ENCODE measurements at places on chromosomes 2 and 18.

- peak; percentile 75 for DNase-seq
These were observed 392.1 kb upstream of the HS6ST1 start for GRCh38 chr2:128710729-128711128.

DNA sequence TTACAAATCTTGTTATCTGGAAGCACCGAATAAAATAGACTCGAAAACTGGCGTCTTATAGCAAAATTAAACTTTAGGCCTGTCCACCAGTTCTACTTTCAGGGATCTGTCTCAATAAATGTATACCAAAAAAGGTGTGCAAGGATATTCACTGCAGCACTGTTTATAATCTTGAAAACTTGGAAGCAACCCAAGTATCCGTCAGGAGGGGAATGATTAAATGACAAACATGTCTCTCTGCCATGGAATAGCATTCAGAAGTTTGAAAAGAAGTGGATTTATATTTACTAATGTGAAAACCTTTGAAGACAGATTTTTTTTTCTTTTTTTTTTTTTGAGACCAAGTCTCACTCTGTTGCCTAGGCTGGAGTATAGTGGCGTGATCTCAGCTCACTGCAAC is 32.3 kb upstream of the SATB2 start:
- no peak for DNase-seq

DNA sequence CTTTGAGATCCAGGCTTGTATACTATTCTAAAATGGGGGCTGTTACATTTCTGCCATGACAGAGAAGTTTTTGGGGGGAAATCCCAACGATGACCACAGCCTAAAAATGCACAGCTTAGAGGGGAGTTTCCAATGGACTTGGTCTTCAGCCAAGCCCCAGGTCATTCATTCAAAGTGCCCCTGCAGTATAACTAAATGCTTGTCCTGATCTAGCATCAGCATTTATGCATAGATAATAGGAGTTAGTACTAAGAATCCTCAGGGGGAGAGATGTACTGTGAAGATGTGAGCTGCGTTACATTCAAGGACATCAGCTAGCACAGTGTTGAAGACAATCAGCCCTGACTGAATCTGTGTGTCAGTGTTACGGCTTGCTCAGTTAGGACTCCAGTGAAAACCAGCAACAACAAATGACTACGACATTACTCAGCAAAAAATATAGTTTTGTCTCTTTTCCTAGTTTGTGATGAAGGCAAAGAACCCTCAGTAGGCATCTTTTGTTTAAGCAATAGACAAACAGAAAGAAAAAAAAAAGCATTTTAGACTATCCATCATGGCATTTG is 160.9 kb downstream of the ZEB2 start:
- no peak for DNase-seq

DNA sequence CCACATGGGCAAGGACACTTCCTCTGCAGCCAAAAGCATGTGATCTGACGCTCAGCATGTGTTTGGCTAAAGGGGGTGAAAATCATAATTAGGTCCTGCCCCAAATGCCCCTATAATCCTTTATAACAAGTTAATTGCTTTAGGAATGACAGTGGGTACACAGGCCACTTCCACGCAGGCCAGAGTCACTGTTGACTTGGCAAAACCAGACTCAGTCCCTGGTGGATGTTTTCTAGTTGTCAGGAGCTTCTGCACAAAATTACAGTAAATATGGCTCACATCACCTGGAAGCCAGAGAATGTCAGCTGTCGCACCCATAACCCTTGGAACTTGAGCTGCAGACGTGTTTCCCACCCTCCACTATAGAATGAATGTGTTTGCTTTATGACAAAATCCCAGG is 13.3 kb upstream of the PXDN start:
- DNase-seq, result no peak

DNA sequence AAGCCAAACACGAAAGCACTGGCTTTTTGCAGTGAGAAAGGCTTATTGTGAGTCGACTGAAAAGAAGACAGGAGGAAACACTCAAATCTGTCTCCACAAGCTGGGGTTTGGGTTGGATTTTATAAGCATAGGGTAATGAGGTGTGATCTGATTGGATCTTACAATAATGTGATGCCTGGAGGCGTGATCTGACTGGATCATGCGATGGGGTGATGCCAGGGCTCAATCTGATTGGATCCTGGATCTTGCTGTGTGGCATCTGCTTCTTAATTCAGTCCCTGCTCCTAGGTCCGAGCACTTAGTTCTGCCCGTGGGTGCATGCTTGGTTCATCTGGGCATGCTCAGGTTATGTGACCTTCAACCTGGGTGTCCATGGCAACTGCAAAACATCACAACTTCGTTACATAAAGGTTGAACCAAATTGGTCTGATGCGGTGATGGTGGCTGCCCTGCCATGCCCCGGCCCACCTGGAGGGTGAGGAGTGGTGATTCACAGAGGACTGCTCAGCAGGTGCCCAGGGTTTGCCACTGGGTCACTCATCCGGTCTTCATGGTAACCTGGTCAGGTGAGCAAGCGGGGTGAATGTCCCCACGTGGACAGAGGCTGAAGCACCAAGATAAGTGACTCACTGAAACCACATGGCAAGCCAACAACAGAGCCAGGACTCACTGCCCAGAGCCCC is 111.0 kb downstream of the KCNF1 start:
- DNase-seq, result no peak

- DNase-seq, result peak; percentile 42
These were observed 36.4 kb downstream of the SLC20A1 start for GRCh38 chr2:112682101-112682500.

DNA sequence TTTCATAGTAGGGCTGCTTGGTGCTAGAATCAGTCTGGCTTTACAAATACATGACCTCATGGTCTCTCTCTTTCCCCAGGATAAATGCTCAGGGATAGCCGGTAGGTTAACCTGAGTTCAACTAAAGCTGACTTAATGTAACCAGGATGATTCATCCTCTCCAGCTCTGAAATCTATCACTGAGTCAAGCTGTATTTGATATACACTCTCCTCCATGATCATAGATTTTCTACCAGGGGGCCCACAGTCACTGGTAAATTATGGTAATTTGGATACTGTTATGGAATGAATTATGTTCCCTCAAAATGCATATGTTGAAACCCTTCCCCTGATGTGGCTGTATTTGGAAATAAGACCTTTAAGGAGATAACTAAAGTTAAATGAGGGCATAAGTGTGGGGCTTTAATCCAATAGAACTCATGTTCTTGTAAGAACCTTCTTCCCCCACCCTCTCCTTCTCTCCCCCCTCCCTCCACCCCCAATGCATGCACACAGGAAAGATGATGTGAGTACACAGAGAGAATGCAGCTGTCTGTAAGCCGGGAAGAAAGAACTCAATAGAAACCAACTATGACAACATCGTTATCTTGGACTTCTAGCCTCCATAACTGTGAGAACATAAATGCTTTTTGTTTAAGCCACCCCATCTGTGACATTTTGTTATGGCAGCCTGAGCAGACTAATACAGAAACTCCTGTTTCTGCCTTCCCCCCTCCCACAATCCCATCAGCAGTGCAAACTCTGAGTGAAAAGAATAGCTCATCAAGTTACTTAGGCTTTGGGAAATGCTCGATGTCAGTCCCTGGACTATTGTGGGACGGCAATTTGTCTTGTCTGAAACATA is 134.9 kb upstream of the KYNU start:
- DNase-seq, result no peak

- DNase-seq, result peak; percentile 46
These were observed 6.2 kb upstream of the ANXA4 start for GRCh38 chr2:69735686-69736085.

- peak; percentile 16 for DNase-seq
These were observed 64.4 kb upstream of the NOSTRIN start for GRCh38 chr2:168738062-168738461.

DNA sequence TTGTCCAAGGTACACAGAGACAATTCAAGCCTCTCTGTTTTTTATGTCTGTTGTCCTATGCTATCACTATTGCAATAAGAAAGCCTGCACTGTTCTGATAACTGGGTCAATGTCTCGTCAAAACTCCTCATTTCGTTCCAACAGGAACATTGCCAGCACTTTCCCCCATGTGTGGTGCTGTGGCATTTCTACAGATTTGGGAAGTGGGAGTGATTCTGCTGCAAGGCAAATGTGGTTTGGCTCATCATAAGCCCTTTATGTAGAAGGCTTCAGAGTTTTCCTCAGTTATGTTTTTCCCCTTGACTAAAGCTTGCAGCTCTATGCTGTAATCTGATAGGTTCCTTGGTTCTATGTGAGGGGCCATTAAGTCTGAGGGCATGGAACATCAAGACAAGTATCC is 324.1 kb upstream of the TCF4 start:
- DNase-seq, result no peak

DNA sequence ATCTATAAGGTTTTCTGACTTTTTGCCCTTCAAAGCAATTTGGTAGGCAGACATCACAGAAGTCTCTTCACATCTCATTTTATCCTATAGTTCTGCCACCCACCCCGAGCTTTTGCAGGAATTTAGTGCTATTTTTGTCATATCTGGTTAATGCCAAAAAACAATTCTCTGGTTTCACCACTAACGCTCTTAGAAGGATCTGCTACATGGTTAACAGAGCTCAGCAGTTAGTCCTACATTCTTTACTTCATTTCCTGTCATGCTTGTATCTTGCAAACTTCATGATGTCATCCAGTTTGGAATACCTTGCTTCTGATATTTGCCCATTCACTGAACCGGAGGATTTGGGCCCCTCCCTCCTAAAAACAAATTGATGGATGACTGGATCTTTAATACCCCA is 116.8 kb upstream of the SERPINE2 start:
- DNase-seq, result no peak

DNA sequence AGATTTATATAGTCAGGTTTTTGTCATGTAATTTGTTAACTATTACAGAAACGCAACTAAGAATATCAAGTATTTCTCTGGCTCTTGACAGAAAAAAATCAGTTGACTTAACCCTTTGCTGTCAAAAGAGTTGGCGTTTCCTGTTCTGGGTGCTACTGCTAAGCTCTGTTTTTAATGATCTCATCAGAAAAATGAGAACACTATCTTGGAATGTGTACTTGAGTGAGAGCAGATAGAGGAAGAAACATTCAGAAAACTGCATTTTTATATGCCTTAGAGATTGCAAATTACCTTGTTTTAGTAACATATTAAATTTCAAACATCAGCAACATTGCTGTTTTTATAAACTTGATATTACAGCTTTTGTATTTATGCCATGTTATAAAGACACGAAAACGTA is 297.9 kb downstream of the RDH14 start:
- DNase-seq, result no peak

GRCh38 chr18:31710826-31711225 is 26.4 kb upstream of the B4GALT6 start:
- no peak for DNase-seq

- DNase-seq, result no peak
These were observed 8.4 kb upstream of the MEIS1 start for GRCh38 chr2:66426244-66427111.

- peak; percentile 81 for DNase-seq
These were observed 14.5 kb downstream of the CKAP2L start for GRCh38 chr2:112749755-112750559.

DNA sequence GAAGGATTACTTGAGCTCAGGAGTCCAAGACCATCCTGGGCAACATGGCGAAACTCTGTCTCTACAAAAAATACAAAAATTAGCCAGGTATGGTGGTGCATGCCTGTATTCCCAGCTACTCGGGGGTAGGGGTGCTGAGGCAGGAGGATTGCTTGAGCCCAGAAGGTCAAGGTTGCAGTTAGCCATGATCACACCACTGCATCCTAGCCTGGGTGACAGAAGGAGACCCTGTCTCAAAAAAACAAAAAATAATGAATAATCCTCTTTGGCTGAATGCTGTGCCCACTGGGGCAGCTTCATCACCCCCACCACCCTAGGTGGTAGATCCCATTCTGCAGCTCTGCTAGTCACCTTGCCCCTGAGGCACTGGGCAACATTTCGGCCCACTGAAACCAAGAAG is 109.4 kb downstream of the ZFP36L2 start:
- no peak for DNase-seq

DNA sequence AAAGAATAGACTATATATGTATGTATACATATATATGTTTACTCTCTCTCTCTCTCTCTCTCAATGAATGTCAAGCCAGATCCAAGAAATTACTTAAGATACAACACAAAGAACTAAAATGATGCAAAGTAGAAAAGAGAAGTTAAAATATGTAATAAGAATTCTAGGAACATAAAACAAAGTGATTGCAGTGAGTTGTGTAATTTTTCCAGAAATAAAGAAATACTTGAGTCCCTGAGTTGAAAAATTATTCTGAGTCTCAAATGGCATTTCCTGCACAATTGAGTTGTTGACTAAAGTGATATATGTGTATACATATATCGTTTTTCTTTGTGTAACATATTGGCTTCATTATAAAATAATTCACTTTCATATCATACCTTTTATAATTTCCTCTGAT is 262.4 kb downstream of the INSIG2 start:
- DNase-seq, result no peak

GRCh38 chr2:236565879-236566402 is 3.7 kb upstream of the ACKR3 start:
- DNase-seq, result no peak

DNA sequence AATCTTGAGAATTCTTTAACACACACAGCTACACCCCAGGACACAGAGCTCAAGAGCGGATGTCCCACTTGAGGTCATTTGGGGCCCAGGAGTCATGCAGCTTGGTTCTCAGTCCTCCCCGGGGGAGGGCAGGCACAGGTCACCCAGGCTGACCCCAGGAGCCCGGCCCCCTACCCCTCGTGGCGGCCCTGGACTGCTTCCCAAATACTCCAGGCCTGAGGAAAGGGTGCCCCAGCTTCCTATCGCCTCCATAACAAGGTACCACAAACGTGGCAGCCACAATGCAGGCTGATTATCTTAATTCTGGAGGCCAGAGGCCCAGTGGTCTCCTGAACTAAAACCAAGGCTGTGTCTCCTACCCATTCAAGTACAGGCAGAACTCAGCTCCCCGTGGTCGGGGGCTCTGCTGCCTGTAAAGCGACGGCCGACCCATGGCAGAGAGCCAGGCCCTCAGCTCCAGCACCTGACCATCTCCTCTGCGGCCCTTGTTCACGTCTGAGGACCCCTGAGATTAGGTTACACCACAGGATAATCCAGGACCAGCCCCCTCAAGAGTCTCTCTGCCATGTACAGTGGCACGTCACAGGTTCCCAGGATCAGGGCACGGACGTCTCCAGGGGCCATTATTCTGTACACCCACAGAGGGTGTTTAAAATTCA is 10.5 kb downstream of the SLC66A2 start:
- no peak for DNase-seq

DNA sequence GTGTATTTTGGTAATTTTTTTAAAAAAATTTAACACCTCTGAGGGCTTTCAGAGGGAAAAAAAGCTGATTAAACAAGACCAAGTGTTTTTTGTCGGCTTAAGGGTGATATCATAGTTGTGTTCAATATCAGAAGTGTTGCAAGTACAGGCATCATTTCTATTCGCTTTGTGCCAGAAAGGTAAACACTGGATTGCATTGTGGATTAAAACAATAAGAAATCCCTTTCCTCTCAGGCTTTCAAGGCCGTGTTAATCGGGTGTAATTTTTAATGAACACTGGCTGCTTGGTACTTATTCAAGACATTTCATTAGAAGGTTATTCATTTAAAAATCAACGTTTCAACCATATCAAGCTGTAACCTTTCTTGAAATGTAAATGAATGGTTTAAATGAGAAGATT is 18.3 kb downstream of the FIGN start:
- DNase-seq, result no peak

GRCh38 chr2:38353402-38353801 is 23.7 kb downstream of the ATL2 start:
- DNase-seq, result no peak

- no peak for DNase-seq
These were observed 37.5 kb downstream of the GNAL start for GRCh38 chr18:11726556-11726955.

GRCh38 chr2:26541401-26542193 is 63.7 kb upstream of the OTOF start:
- no peak for DNase-seq

- DNase-seq, result no peak
These were observed 14.3 kb upstream of the ST8SIA5 start for GRCh38 chr18:46771141-46771540.

All from inflammatory macrophage (primary cell).